Activated CD8-positive, alpha-beta memory T cell treated with anti-CD3 and anti-CD28 coated beads for 24 hours (primary cell): ENCODE measurements at places on chromosomes 5 and 9.

- no peak for DNase-seq
Measured at GRCh38 chr5:18380729-18381362, 746.6 kb downstream of the TAF11L14 start.

DNA sequence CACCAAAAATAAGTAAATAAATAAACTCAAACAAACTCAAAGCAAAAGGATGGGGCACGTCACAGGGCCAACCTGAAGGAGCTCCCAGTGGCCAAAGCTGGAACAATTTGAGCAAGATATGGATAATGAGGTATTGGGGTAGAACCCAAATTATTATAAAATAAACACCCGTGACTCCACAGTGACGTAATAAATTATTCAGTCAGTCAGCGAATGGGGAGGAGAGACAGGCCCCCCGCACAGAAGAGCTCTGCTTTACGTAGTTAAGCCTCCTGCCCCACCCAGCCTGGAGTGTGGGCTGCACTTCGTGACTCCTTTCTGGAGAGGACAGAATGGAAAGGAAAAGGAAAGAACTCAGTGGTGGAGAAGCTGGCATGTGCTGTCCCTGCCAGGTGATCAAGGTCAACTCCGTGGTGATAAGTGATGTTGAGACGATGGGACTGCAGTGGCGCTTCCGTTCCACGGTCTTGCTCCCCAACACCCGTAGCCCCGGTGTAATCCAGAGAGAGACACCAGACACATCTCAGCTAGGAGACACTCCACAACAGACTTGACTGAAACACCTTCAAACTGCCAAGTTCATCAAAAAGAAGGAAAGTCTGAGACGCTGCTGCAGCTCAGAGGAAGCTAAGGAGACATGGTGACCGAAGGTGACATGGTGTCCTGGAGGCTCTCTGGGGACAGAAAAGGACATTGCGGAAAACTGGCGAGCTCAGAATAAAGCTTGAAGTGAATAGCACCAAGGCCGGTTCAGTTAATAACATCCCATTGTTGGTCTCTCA lies 83.3 kb upstream of the COL5A1 start:
- no peak for DNase-seq

DNA sequence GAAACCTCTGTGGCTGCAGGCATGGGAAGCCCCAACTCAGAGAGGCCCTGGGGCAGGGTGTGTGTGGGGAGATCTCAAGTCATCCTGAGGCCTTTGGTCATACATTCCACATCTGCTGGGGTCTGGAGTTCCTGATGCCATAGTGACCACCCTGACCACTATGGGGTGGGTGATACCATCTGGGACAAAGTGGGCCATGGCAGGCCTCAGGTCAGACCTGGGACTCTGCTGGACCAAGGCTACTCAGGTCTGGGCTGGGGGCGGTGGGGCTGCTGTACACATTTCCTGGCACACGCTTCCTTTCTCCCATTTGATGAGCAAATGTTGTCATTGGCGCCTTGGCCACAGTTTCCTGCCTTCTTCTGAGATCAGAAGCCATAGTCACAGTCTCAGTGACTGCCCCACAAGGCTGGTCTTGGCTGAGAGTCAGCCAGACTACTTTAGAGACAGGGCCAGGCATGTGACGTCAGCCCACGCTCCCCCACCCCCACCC lies 15.1 kb upstream of the ACSL6 start:
- DNase-seq, result peak; percentile 66

GRCh38 chr9:132367613-132368313 lies 13.0 kb upstream of the SETX start:
- DNase-seq, result no peak

DNA sequence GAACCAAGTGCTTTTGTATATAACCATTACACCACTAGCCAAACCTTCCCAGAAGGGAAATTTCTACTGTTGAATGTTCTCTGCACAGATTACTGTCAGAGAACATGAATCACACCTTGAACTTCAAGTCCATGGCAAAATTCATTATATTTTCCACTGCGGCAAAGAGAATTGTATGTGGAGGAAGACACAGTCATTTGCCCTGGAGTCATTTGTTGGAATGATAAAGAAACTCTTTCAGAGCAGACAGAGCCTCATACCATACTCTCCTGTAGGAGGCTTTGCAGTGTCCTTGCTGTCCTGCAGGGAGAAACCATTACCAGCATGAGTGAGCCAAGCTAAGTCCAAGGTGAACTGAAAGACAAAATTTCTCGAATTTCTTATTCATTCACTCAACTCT lies 369.0 kb downstream of the ARHGEF28 start:
- DNase-seq, result no peak

GRCh38 chr5:52468976-52469375 lies 318.7 kb upstream of the ITGA1 start:
- DNase-seq, result no peak

DNA sequence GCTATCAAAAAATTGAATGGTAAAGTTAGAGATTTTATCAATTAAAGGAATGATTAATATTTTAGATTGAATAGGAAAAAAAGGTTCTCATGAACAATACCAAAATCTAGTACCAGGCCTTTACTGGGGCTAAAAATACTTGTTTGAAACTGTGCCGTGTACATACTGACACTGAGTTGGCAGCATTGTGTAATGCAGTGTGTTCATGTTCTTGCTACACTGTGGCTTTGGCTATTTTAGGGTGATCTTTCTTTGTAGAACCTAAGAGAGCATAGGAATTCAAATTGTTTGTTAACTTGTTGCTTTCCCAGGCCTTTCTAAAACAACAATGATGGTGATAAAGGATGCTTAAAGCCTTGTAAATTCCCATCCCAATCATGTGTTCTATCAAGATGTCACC lies 80.9 kb downstream of the KIF4B start:
- DNase-seq, result no peak

DNA sequence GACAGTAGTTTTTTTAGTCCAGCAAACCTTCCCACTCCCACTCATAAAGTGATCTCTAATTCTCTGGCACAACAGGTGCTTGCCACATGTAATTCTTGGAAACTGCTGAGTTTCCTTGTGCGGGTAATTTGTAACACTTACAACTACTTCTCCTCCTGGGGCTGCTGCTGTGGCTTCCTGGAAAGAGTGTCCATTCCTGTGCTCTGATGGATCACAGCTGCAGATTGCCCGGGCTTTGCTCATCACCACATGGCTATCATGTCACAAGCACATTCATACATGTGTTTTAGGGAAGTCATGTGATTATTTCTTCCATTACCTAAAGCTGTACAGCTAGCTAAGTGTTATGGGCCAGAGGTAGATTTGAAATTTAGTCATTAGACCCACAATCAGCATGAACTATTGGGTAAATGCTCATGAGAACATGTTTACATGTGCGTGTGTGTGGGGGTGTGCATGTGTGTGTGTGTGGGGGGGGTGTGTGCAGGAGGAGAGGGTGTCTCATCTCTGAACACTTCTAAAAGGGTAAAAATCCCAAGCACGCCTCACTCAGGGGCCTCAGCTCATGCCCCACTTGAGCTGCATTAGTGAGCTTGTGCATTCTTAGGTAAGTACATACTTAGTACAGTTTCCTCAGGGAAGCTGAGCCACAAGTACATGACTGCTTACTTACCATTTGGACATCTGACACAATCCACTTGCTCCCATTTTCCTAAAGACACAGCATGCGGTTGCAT lies 118.1 kb upstream of the CCDC112 start:
- DNase-seq, result no peak

DNA sequence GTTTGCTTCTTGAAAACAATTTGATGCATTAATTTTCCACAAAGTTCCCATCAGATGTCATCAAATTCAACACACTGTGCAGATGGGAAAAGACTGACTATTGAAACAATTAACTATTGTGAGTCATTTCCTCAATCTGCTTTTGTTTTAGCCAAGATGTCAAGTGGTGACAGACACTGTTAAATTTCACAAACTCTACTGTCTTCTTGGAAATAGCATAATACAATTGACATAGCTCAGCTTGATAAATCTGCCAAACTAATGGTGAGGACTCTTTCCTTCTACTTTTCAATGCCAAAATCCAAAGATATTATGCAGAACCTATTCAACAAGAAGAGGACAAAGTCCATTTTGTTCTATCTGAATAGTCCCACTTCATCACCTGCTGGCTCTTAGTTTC lies 242.3 kb downstream of the CAAP1 start:
- DNase-seq, result no peak

- no peak for DNase-seq
Measured at GRCh38 chr9:128097543-128098296, 29.7 kb downstream of the SLC25A25 start.

- DNase-seq, result no peak
Measured at GRCh38 chr5:73985145-73985544, 359.1 kb downstream of the ARHGEF28 start.

- no peak for DNase-seq
Measured at GRCh38 chr9:89352874-89353649, 34.8 kb downstream of the SECISBP2 start.

DNA sequence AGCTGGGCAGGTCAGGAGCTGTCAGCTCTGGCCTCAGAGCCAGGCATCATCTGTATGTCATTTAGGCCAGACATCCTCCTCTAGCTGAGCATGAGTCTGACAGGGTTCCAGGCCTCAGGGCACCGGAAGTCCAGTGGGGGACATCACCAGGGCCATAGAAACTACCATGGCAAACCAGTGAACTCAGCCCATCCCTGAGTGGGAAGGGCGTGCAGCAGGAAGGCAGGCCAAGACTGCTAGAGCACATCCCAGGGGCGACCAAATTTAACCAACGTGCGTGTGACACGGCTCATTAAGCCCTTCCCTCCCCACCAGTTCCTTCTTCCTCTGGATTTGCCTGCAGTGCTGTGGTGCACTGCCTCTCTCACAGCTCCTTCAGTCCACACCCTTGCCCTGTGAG lies 75.9 kb downstream of the COL27A1 start:
- no peak for DNase-seq

- no peak for DNase-seq
Measured at GRCh38 chr5:102792705-102793104, 37.6 kb downstream of the PAM start.

- DNase-seq, result no peak
Measured at GRCh38 chr5:35158622-35159369, 71.5 kb downstream of the PRLR start.

- no peak for DNase-seq
Measured at GRCh38 chr5:3325972-3326840, 269.4 kb upstream of the IRX1 start.

- peak; percentile 64 for DNase-seq
Measured at GRCh38 chr9:88007291-88007650, 32.9 kb upstream of the CDK20 start.

- DNase-seq, result no peak
Measured at GRCh38 chr9:130893341-130894101, 3.1 kb downstream of the QRFP start.

DNA sequence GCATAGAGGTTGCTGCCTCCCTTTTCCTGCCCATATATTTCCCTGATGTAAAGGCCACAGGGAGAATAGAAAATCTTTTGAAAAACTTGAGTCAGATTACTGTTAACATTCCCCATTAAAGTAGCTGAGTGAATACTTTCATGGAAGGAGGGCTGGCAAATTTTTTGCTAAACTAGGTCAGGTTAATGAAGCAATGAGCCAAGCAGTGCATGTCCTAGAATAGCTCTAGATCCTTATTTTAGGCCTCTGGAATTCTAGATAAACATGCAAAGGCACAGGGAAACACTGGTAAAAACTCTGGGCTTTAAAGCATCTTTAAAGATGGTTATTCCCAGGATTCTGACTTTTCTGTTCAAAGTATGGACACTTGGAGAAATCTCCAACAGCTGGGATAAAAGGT lies 27.9 kb downstream of the TTC1 start:
- no peak for DNase-seq

GRCh38 chr9:91134608-91135007 lies 227.1 kb downstream of the AUH start:
- DNase-seq, result no peak

DNA sequence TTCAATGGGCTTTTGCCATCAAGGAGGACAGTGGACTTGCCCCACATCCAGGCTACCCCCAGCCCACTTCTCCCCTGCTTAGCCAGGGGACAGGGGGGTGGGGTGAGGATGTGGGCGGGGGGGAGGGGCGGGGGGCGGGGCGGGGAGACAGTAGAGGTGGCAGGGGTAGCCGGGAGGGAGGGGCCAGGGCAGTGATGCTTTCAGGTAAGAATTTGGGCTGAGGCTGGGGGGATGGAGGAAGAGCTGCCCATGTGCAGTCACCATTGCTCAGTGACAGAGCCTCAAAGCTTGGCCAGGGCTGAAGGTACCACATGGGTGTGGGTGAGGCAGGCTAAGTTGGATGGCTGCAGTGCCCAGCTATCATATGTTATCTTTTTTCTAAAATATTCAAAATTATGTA lies 40.7 kb upstream of the HNRNPA0 start:
- no peak for DNase-seq

- DNase-seq, result peak; percentile 63
Measured at GRCh38 chr9:84293001-84293798, 47.4 kb downstream of the SLC28A3 start.

GRCh38 chr5:32249668-32250067 lies 63.1 kb downstream of the MTMR12 start:
- no peak for DNase-seq

DNA sequence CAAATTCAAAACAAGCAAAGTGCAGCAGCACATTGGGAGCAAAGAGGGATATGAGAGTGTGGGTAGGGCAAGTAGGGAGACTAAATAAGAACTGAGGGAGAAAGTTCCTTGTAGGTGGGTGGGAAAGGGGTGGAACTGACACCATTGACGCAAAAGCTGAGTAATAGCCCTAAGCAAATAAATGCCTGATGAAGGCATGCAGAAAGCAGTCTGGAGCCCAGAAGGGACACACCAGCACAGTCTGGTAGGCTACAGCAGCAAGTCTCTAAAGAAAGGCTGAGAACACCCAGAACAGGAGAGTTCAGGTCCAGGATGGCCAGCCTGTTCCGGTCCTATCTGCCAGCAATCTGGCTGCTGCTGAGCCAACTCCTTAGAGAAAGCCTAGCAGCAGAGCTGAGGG lies at the start of gene INSL4:
Gene INSL4 (plus strand): TSS at position 208 of the 400 bp plus-strand sequence. CDS start 105 bp downstream, at position 313.
- DNase-seq, result no peak

GRCh38 chr9:93110311-93110855 lies 14.4 kb downstream of the CARD19 start:
- DNase-seq, result peak; percentile 54

DNA sequence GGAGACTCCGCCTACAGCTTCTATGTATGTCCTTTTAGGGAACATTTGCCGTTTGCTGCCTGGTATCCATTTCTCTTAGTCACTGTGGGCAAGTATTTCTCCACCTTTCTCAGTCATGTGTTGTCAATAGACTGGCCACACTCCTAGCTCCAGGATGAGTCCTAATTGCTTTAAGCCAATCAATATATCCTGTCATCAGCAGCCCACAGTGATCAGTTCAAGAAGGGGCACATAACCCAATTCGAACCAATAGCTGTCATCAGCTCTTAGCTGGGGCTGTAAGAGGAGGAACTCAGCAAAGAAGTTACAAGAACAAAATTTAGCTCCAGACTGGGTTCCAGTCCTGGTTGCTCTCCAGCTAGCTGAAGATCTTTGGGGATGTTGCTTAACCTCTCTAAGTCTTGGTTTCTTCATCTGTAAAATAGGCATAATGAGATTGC lies 70.7 kb upstream of the MAN2A1 start:
- DNase-seq, result no peak

- DNase-seq, result no peak
Measured at GRCh38 chr5:160230686-160231527, 1.6 kb downstream of the FABP6 start.

GRCh38 chr5:77003246-77003645 lies 27.0 kb upstream of the AGGF1 start:
- DNase-seq, result no peak
